ENCODE measurements at places on chromosomes 11 and 22.

DNA sequence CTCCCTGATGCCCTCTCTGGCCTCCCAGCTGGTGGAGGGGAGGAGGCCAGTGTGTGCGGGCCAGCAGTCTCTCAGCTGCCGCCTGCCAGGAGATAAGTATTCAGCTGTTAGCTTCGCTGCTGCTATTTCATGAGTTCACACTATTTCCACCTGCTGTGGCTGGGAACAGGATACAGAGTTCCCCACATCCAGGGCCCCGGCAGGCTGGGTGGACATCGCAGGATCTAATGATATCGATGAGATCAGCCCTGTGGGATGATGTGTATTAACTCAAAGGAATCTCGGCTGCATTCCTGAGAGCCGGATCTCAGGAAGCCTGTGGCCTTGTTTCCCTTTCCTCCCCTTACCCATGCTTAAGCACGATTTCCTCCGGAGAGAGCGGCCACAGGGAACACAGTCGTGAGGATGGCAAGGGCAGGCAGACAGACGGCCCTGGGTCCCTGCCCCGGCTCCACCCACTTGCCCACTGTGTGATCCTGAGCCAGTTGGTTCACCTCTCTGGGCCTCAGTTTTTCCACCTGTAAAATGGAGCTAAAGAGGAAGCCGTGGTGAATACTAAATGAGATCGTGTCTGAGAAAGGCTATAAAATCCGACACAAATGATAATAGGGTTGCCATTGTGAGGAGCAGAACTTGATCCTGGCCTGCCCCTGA is 6.5 kb upstream of the PVALB start:
- DNase-seq: no peak

DNA sequence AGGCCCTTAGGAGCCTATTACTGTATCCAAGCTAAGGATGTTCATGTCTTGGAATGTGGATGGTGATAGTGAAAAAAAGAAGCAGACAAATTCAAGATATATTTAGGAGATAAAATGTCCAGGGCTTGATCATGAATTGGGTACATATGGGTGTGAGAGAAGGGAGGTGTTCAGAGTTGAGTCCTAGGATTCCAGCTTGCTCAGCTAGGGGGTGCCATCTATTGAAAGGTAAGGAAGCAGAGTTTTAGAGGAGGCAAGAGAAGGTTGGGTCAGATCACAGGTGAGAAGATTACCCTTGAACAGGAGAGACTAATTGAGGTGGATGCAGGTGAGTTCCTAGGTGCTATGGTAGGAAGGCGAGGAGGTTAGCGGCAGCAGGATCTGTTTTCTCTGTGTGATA is 60.5 kb downstream of the GRAMD1B start:
- no peak for DNase-seq

GRCh38 chr11:66719111-66719872 is 9.7 kb downstream of the SPTBN2 start:
- DNase-seq: no peak

GRCh38 chr11:49213026-49213560 is 4.7 kb upstream of the FOLH1 start:
- DNase-seq: no peak

DNA sequence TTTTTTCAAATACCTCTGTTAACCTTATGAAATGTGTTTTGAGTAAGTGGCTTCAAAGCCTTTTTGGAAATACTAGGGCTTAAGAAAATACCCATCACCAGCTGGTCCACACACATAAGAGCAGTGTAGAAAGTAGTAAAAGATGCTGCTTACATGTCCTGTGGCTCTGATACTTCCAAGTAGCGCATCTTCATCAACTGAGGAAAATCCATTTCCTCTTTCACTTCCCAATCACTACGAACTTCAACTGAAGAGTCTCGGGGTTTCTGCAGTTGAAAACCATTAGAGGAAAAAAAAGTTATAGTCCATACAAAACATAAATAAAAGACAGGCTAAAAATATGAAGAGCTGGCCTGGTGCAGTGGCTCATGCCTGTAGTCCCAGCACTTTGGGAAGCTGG is 8.5 kb downstream of the EIF3D start:
- DNase-seq: no peak

All from Kasumi-1 (cell line).